ENCODE measurements at places on chromosomes 5 and 9.
A peak's percentile ranks its signal among the peaks of the same experiment; 100 is the strongest.

DNA sequence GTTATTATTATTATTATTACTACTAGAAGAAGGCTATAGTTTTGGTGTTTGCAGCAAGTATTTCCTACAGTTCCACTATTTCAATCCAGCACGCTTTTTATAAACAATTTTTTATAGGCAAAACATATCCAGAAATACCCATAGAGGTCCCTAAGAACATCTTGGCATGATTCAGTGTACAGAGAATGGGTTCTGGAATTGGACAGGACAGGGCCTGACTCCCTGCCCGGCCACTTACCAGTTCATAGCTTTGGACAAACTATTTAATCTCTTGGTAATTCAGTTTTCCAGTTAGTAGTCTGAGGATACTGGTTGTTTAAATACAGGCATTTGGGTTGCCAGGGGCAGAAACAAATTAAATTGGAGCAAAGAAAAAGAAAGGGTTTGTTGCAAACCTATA, 91.2 kb downstream of the PGM5 start:
- no peak for DNase-seq

DNA sequence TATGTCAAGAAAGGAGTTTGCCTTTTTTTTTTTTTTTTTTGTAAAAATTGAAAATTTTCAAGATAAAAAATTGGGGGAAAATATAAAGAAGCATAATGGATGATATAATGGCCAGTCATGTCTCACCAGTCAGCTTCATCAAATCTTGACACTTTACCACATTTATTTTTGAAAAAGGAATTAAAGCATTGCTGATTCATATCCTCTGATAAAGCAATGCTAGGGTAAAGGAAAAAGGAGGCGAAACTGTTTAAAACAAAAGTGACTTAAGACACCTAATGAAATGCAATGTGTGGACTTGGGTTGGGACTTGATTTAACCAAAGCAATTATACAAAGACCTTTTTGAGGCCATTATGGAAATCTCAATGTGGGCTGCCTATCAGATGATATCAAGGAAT, 208.5 kb downstream of the ARHGAP26 start:
- no peak for DNase-seq

DNA sequence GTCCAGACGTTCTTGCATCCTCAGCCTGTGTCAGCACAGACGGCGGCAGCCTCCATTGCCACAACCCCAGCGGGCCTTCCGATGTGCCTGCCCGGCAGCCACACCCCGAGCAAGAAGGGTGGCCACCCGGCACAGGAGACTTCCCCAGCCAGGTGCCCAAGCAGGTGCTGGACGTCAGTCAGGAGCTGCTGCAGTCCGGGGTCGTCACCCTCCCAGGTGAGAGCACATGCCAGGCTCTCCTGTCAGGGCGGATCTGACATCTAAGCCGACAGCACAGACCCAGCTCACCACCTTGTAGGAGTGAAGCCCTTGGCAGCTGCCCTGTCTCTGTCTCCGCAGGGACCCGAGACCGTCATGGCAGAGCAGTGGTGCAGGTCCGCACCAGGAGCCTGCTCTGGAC, 48.3 kb upstream of the LRRC14B start:
- DNase-seq = no peak

GRCh38 chr5:140322751-140323731, 20.1 kb upstream of the PFDN1 start:
- no peak for DNase-seq

DNA sequence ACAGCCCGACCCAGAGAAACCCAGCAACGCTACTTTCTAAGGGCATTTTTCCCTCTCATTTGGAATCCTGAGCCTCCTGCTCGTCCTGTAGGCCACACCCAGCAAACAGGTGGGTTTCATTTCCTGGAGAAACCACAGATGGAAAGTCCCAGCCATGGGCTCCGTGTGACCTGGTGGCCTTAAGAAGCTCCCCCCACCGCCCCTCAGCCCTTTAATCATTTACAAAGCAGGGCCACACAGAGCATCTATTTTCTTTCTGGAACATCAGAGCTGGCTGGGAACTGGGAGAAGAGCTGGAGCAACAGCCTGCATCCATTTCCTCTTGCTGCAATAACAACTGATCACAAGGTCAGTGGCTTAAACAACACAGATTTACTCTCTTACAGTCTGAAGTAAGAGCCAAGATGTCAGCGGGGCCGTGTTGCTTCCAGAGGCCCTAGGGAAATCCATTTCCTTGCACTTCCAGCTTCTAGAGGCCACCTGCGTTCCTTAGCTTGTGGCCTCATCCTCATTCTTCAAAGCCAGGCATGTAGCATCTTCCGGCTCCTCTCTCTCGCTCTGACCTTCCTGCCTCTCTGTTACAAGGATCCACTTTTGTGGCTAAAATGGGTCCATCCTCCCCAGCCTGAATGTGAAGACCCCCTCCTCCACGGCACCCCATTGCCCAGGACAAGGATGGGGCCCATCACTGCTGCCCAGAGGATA, 40.5 kb downstream of the C9orf50 start:
- DNase-seq = no peak

GRCh38 chr9:68492806-68493205, 47.9 kb downstream of the TMEM252 start:
- no peak for DNase-seq

- no peak for DNase-seq
Measured at GRCh38 chr9:133003671-133004090, 25.2 kb downstream of the GFI1B start.

DNA sequence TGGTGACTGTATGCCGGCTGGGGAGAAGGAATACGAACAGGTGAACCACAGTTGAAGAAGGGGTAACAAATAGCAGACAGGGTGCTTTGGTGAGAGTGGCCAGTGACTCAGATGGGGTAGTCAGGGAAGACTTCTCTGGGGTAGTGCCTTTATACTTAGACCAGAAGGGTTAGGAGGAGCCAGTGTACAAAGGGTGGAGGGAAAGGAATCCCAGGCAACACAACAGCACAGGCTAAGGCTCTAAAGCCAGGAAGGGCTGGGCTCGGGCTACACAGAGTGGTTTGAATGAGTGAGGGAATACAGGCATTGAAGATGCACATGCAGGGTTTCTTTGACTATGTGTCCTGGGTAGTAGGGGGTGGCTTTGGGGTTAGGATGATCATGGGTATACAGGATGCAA, 70.6 kb upstream of the CXCL14 start:
- DNase-seq = no peak

GRCh38 chr5:63483338-63483737, 478.9 kb downstream of the HTR1A start:
- no peak for DNase-seq

- no peak for DNase-seq
Measured at GRCh38 chr9:6029604-6030274, 14.3 kb upstream of the RANBP6 start.

- no peak for DNase-seq
Measured at GRCh38 chr9:116223926-116224325, 70.3 kb downstream of the PAPPA start.

GRCh38 chr5:77987331-77987730, 211.2 kb upstream of the TBCA start:
- peak; percentile 27 for DNase-seq

GRCh38 chr9:132814937-132815336, 63.1 kb downstream of the AK8 start:
- DNase-seq = no peak

DNA sequence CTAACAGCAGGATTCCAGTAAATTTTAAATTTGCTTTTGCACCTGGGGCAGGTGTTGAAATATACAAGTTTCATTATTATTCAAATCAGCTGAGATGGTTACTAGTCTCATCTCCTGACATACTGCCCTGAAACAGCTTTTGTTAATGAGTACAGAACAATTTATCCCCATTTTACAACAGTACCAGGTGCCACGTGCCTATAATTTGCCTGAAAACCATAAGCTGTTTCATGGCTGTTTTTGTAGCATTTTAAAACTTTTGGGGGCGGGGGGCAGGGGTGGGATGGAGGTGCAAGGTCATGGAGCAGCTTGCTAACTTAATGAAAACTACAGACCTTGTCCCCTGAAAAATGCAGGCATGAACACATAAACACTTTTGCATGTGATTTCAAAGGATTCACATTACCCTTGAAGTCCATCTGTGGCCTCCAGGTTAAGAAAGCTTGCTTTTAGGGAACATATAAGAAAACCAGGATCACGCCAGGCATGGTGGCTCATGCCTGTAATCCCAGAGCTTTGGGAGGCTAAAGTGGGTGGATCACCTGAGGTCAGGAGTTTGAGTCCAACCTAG, 42.1 kb downstream of the TIMD4 start:
- no peak for DNase-seq

DNA sequence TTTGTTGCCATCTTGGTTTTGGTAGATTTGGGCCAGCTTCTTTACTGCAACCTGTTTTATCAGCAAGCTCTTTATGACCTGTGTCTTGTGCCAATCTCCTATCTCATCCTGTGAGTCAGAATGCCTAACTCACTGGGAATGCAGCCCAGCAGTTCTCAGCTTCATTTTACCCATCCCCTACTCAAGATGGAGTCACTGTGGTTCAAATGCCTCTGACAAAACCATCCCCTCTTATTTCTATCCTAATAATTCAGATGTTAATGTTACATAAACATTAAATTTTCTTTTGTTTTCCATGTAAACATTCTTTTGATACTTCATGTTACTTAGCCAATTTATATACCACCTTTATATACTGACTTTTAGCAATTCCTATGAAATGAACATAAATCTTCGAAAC, 746.3 kb downstream of the CDH18 start:
- DNase-seq = no peak

- no peak for DNase-seq
Measured at GRCh38 chr5:154728939-154729588, 26.1 kb upstream of the LARP1 start.
